Gastrocnemius medialis (tissue), 4 donors: ENCODE measurements at places on chromosomes 7 and 10.
A peak's percentile ranks its signal among the peaks of the same experiment; 100 is the strongest.

GRCh38 chr10:98380493-98381339 lies 34.3 kb downstream of the PYROXD2 start:
- no peak for DNase-seq

GRCh38 chr7:12369756-12370155 lies 33.9 kb downstream of the VWDE start:
- DNase-seq, result no peak

- peak; percentile 90 for DNase-seq
Observed at GRCh38 chr7:76054123-76055120, 6.5 kb downstream of the MDH2 start.

- no peak for DNase-seq
Observed at GRCh38 chr7:129781928-129782817, 170.6 kb downstream of the UBE2H start.

- no peak for DNase-seq
Observed at GRCh38 chr10:72332423-72333111, 22.2 kb downstream of the DNAJB12 start.

DNA sequence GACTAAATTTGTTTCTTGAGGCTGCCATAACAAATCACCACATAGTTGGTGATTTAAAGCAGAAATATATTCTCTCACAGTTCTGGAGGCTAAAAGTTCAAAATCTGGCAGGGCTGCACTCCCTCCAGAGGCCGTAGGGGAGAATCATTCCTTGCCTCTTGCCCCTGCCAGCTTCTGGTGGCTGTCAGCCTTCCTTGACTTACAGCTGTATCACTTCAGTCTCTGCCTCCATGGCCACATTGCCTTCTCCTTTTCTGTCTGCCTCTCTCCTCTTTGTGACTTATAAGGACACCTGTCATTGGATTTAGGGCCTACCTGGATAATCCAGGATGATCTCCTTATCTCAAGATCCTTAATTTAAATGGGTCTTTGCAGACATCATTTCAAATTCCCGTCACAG lies 5.8 kb upstream of the LRRC4 start:
- DNase-seq, result no peak

DNA sequence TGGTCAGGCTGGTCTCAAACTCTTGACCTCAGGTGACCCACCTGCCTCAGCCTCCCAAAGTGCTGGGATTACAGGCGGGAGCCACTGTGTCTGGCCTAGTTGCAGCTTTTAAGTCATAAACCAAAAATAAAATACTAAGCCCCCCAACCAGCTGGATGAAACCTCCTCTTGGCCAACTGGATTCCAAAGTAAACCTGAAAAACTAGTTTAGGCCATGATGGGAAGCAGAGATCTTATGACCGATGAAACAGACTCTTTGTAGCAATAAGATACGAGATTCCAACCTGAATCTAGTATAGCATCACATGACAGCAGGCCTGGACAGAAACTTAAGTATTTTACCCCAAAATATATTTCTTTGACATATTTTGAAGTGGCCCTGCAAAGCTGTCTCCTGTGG lies 9.1 kb upstream of the MCM10 start:
- DNase-seq, result no peak

- no peak for DNase-seq
Observed at GRCh38 chr7:54664235-54665228, 94.5 kb downstream of the SEC61G start.

- DNase-seq, result peak; percentile 60
Observed at GRCh38 chr10:127996586-127996985, 89.7 kb downstream of the PTPRE start.

- no peak for DNase-seq
Observed at GRCh38 chr7:7972128-7972527, 3.5 kb downstream of the GLCCI1 start.

DNA sequence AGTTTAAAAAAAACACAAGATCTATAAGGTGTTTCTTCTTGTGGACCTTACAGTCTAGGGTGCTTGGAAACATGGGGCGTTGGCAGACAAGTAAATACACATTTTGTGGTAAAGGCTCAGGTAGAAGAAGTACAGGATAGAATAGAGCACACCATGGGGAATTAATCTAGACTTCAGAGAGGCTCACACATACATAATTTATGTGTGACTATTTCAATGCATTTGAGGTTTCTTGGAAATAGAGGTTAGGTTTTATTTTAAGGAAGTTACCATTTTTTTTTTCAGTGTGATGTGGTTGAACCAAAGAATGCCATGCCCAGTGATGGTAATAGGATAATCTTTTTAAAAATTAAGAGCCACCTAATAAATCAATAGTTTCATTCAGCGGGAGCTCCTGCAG lies 12.8 kb downstream of the CFTR start:
- no peak for DNase-seq

DNA sequence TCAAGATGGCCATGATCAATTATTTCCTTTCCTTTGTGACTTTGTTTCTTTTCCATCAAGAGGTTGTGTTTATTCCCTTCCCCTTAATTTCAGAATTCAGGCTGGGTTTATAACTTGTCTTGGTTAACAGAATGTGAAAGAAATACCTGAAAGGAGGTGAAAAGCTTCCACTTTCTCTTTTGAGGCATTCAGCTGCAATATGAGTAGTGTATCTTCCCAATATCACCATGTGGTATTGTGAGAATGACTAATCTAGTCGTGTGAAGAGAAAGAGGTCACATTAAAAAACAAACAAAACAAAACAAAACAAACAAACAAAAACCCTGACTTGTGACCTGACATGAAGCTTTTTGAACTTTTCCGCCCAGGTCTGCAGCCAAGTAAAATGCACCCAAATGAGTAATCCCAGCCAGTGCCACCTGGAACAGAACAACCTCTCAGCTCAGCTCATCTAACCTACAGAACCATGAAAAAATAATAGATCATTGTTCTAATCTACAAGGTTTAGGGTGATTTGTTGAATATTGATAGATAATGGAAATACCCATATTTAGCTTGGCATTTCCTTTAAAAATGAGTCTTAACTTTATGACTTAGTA lies 70.8 kb upstream of the TEX47 start:
- DNase-seq, result no peak

GRCh38 chr7:55113760-55114540 lies 95.1 kb downstream of the EGFR start:
- DNase-seq, result no peak

DNA sequence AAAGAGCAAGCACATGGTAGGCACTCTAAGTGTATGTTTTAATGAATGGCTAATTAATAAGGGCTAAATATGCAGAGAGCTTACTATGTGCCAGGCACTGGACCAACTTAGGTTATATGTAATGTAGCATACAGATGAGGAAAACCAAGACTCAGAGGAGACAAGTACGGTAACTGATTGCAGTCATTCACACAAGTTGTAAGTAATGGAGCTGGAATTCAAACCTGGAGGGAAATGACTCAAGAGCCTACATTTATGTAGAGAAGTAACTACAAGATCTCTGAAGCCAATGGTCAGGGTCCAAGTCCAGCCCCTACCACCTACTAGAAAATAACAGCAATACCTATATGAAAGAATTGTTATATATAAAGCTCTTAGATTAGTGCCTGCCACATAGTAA lies 97.3 kb upstream of the KCNIP2 start:
- no peak for DNase-seq

- no peak for DNase-seq
Observed at GRCh38 chr7:84193747-84194146, 842 bp downstream of the SEMA3A start.

- DNase-seq, result no peak
Observed at GRCh38 chr10:61139592-61139953, 195.6 kb upstream of the RHOBTB1 start.

DNA sequence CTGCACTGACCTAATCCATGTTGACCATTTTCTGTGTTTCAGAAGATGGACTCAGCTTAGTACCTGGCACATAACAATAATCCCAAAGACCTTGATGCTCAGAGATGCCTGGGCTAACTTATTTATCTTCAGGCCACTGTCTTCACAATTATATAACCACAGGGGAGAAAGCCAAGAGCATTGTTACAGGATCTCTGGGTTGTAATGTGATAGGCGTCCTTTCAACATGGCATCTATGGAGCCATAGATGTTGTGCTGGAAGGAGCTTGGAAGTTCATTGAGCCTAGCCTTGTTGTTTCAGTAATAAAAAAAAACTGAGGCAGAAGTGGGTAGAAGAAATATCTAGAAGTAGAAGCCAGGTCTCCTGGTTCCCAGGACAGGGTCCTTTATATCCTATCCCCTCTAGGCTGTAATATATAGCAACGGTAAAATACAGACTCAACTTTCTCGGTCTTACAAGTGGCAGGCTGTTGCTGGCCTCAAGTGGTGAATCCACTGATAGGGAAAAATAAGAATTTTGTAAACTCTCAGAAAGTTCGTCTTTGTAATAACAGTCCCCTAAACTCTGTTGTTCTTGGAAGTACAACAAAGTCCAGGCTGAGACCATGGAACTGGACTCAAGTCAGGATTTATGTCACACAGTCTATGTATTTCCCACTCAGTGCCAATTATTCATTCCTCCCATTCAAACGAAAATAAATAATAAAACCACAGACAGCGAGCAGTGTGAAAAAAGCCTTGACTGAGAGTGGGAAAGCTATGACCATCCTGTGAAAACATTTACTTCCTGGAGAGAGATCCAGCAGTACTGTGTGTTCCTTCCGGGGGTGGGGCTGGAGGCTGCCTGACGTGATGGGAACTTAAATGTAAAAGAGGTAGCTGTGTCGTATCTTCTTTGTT lies 277.6 kb downstream of the REEP3 start:
- peak; percentile 16 for DNase-seq

GRCh38 chr10:28253169-28253785 lies 49.6 kb downstream of the MPP7 start:
- DNase-seq, result no peak

DNA sequence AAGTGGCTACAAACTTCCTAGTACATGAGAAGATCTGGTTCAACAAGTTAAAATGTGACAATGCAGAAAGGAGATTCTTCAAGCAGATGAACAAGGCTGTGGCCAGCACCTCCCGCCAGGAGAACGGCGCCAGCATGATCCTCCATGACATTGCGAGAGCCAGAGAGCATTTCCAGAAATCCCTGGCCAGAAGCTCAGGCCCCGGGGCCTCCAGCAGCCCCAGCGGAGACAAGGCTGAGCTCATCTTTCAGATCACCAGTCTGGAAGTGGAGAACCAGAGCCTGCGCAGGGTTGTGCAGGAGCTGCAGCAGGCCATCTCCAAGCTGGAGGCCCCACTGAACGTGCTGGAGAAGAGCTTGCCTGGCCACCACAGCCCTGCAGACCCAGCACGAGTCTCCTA lies 40.1 kb upstream of the ZNF273 start:
- DNase-seq, result no peak

- no peak for DNase-seq
Observed at GRCh38 chr10:72233621-72234020, 17.5 kb upstream of the ASCC1 start.

DNA sequence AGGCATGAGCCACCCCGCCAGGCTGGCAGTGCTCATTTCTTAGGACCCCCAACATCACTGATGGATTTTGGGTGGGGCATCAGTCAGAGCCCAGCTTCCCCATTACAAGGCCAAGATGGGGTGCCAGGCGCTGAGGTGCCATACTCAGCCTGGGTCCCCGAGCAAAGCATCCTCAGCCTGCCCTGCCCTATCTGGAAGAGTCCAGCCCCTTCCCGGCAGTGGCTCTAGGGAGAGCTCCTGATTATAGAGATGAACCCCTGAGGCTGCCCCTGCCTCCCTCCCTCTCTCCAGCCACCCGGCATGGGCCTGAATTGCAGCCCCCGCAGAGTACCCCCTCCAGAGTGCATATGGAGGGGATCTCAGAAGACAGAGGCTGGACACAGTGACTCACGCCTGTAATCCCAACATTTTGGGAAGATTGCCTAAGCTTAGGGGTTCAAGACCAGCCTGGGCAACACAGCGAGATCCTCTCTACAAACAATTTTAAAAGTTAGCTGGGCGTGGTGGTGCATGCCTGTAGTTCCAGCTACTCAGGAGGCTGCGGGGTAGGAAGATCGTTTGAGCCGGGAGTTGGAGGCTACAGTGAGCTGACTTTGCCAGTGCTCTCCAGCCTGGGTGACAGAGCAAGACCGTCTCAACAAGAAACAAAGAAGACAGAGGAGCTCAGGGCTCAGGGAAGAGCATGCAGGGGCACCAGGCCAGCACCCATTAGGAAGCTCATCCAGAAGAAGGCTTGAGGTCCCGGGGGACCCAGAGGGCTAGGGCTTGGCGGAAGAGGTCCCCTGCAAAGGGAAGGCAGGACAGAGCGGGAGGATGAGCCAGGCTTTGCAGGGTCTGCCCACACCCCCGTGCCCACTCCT lies 13.3 kb downstream of the LAT2 start:
- no peak for DNase-seq

GRCh38 chr7:155468785-155469148 lies 10.8 kb downstream of the EN2 start:
- DNase-seq, result no peak

DNA sequence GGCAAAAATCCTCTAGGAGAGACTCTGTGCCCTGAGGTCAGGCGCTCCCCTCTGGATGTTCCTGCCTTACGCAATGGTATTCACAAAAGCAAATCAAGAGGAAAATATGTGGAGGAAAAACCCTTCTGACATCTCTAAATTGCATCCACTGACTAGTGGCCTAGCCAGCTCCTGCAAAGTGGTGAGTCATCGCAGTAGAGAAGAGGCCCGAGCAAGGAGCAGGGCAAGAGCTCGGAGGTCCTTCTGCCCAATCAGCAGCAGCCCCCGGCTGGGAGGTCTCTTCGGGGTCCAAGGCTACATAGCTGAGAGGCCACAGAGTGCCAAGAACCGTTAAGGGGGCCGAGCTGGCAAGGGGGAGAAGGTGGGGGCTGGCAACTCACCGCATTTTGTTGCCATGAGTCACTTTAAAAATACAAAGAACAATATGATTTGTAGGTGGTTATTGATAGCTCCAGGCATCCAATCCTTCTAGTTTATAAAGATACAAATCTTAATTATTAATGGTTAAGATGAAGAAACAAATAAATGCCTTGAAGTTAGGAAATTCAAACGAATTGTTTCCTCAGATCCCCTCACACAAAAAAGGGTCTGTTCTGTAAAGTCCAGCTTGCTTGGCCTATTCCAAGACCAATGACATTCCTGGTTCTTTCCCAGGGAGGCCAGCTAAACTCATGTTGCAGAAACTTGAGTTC lies 161.6 kb downstream of the PKD1L1 start:
- peak; percentile 45 for DNase-seq

DNA sequence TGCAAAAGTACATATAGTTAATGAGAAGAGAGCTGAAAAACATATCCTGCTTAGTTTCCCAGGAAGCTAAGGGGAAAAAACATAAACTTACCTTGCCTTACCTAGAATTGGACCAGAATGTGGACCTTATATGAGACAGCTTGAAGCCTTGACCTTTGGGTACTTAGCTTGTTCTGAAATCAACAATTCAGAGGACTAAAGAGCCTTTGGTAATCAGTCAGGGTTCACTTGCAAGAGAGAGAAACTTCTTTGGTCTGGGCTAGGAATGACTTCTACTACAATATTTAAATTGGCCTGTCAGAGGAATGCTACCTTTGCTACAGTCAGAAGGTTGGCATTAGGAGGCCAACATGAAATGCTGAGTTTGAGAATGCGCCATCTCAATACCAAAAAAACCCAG lies 24.9 kb downstream of the SAMD8 start:
- DNase-seq, result no peak

- no peak for DNase-seq
Observed at GRCh38 chr10:18501198-18501597, 150.2 kb downstream of the NSUN6 start.

- DNase-seq, result no peak
Observed at GRCh38 chr10:117257721-117258120, 16.8 kb downstream of the SLC18A2 start.
